ENCODE measurements at places on chromosomes 13 and 19.

DNA sequence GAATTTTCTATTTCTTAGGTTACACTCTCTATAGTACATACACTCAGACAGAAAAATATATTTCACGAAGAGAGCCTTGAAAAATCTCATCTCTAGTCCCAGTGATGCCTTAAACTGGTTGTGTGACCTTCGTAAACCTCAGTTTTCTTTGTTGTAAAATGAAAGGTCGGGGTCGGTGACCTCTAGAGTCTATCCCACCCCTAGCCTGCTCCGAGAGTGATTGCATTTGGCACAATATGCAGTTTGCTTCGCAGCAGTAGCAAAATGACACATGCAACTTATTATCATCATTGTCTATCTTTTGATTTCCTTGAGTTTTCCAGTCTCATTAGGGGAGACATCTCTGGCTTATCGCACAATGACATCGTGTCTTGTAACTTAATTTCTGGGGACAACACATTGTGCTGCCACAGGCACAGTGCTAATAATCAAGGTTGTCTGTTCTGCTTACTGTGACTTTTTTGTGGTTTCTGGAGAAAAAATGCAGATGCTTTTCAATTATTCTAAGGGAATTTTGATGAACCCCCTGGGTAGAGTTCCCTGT is 115.0 kb downstream of the GGACT start:
- no peak for DNase-seq

- no peak for DNase-seq
Observed at GRCh38 chr13:113975416-113975815, 1.5 kb upstream of the C13orf46 start.

GRCh38 chr19:3111586-3112247 is 17.6 kb downstream of the GNA11 start:
- no peak for DNase-seq

- DNase-seq, result no peak
Observed at GRCh38 chr13:44785401-44785800, 203.9 kb downstream of the NUFIP1 start.

DNA sequence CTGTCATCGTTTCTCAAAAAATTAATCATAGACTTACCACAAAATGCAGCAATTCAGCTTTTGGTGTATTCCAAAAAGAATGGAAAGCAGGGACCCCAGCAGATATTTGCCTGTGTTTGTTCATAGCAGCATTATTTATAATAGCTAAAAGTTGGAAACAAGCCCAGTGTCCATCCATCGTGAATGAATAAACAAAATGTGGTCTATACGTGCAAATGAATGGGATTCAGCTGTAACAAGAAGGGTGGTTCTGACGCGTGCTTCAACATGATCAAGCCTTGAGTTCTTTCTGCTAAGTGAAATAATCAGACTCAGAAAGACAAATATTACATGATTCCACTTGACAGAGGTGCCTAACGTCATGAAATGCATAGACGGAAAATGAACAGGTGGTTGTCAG is 36.4 kb downstream of the PSG11 start:
- peak; percentile 35 for DNase-seq

Data from NCI-H1694 treated with DMSO at 0.1 percent for 48 hours (cell line).